ENCODE measurements at places on chromosomes 16 and 17. TPM values are rescaled to one million over a fixed set of nuclear protein-coding genes. Genes with fewer than 3 reads are reported as not detected.

The SLC5A10 gene
- not detected for total RNA-seq

The KRT27 gene
- 1.1 TPM for total RNA-seq

The RAB11FIP4 gene
- 56.1 TPM for total RNA-seq

The RPH3AL gene
- total RNA-seq = 90.5 TPM

The AKAP10 gene
- 36.8 TPM for total RNA-seq

The TPSD1 gene
- 4.6 TPM for total RNA-seq

The UNC119 gene
- 35.6 TPM for total RNA-seq

The CD19 gene
- total RNA-seq = 4.5 TPM

The TBC1D3I gene
- total RNA-seq = not detected

The RHBDF2 gene
- 47.4 TPM for total RNA-seq

The YPEL2 gene
- 36.8 TPM for total RNA-seq

The NPIPB9 gene
- total RNA-seq = 13.2 TPM

The GPRC5B gene
- 4.0 TPM for total RNA-seq

The USP43 gene
- 16.0 TPM for total RNA-seq

The SERPINF2 gene
- total RNA-seq = 10.5 TPM

The CLEC3A gene
- not detected for total RNA-seq

The GUCY2D gene
- not detected for total RNA-seq

The DPEP1 gene
- total RNA-seq = 1.3 TPM

The HSPB9 gene
- total RNA-seq = not detected

The RHBDL3 gene
- total RNA-seq = not detected

The NHERF2 gene
- 31.1 TPM for total RNA-seq

The NECAB2 gene
- 0.41 TPM for total RNA-seq

The SLC35G6 gene
- total RNA-seq = not detected

The FOXC2 gene
- total RNA-seq = 0.27 TPM

The SOST gene
- not detected for total RNA-seq

The KCNJ16 gene
- total RNA-seq = not detected

The FDXR gene
- total RNA-seq = 5.8 TPM

The FNDC8 gene
- total RNA-seq = not detected

The CACNG3 gene
- total RNA-seq = not detected

The UMOD gene
- total RNA-seq = not detected

The CSH1 gene
- total RNA-seq = not detected

The HIGD1B gene
- not detected for total RNA-seq

The NACA2 gene
- not detected for total RNA-seq

The PIMREG gene
- 0.41 TPM for total RNA-seq

The IL21R gene
- total RNA-seq = not detected

The CHD9NB gene
- total RNA-seq = 3.0 TPM
